Fibroblast of skin of right biceps (primary cell): ENCODE measurements at places on chromosomes 12 and 14.

DNA sequence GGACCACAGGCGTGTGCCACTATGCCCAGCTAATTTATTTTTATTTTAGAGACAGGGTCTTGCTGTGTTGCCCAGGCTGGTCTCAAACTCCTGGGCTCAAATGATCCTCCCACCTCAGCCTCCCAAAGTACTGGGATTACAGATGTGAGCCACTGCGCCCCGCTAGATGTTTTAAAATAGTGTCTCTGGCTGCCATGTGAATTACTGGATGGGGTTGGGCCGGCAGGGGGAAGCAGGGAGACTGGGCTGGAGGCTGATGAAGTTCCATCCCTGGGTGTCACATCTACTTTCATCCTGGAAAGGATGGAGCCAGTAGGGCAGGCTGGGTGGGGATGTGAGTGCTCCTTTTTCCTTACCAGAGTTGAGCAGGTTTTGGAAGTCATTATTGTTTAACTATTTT, 46.1 kb downstream of the DNAH10 start:
- DNase-seq = peak; percentile 35

DNA sequence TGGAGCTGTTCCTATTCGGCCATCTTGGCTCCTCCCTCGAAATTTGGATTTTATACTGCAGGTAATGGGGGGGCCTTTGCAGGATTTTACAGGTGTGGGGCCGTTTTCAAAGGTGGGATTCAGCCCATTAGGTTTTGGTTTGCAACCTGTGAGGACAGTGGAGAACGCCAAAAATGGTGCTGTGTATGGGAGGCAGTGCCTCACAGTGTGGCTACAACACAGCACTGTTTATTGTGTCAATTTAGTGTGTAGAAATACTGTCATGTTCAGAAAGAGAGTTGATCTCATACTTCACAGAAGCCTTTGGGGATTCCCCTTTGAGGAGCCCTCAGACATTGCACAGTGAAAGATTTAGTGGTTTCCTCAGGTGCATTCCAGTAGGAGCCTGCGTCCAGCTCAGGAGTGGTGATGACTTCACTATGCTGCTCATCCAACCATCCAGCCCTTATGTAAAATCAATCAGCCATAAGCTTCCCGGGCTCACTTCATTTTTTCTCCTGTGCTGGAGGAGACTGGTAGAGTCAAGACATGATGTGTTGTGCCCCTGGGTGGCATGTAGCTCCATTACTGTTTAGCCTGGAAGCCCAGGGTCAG, 92.7 kb upstream of the PRMT8 start:
- DNase-seq = no peak

DNA sequence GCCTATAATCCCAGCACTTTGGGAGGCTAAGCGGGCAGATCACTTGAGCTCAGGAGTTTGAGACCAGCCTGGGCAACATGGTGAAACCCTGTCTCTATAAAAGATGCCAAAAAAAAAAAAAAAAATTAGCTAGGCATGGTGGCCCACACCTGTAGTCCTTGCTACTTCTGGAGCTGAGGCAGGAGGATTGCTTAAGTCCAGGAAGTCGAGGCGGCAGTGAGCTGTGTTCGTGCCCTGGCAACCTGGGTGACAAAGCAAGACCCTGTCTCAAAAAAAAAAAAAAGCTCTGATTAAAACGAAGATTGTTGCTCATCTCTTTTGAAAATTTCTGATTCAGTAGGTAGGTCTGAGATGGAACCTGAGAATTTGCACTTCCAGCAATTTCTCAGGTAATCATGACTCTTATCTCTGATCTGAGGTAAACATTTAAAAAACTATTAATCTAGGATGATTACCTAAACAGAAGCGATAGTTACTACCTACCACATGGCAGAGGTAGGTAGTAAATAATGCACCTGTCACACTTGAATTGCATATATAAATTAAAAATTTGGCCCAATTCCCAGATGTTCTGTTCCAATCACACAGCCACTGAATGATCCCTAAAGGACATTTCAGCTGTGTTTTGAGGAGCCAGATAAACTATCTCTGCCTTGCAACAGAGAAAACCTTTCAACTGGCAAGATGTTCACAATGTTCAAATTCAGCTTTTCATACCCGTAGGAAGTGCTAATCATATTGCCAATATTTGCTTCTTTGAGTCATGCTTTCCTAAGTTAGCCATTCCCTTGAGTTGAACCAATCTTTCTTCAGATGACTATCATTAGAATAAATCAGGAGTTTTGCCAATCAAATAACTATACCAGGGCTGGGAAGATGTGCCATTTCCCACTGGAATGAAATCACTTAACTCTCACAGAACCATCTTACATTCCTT, 4.2 kb upstream of the TEP1 start:
- no peak for DNase-seq

DNA sequence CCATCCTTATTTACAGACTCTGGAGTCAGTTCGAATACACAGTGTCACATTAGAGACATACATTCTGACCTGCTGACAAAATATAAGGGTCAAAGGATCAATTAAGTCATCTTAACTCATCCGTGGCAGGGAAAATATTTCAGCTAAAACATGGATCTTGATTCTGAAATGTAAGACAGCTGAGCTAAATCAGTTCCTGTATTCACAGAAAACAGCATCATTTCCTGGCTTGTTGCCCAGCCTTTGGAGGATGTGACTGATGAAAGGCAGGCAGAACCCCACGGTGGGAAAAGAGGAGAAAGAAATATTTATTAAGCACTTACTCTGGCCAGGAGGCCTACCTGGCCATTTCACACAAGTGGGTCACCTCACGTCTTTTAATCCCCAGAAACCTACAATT, 101.9 kb downstream of the GAS2L3 start:
- DNase-seq = peak; percentile 49

GRCh38 chr12:5588176-5588575, 156.3 kb downstream of the NTF3 start:
- peak; percentile 86 for DNase-seq

GRCh38 chr14:65115615-65116014, 13.3 kb upstream of the MAX start:
- no peak for DNase-seq

DNA sequence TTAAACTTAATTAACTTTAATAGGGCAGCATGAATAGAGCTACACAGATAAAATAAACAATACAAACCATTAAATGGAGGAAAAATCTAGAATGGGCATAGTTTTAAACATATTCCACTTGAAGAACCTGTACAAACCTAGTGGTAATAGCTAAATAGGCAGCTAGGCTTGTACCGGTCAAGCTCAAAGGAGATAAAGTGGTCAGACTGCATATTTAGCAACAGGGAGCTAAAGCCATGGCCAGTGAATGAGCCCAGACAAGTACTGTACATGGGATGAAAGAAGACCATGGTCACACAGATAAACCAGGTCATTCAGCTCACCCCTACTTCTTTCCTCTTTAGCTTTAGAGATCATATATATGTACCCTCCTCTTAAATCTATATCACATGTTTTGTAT, 186.6 kb upstream of the KRR1 start:
- DNase-seq = no peak

DNA sequence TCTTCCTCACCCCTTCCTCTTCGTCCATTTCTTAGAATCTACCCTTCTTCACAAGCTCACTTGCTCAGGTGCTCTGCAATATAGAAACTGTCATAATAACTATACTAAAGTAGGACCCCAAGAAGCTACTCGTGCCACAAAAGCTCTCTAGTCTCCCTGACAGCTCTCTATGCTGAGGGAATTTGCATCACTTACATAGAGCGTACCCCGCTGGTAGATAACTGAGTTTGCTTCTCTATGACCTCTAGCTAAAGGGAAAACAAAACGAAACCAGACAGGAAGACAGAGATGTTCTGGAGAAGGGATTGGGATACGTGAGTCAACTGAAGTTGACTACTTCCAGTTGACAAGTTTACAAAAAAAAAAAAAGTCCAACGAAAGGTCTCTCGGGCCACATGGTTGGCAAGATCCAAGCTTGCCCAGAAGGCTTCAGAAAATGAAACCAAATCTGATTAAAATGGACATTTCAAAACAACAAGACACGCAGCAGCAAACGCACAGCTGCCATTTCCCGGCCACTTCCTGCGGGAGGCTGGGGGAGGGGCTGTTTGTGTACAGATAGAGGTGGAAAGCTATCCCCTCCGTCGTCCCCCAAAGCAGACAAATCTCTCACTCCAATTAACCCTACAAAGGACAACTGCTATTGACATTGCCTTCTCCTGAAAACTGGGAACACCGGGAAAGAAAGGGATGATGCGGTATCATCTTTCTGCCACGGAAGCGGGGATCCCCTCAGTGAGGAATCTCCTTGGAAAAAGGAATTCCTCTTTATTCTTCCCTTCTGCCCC, 1.3 kb downstream of the BAZ2A start:
- DNase-seq = peak; percentile 41

DNA sequence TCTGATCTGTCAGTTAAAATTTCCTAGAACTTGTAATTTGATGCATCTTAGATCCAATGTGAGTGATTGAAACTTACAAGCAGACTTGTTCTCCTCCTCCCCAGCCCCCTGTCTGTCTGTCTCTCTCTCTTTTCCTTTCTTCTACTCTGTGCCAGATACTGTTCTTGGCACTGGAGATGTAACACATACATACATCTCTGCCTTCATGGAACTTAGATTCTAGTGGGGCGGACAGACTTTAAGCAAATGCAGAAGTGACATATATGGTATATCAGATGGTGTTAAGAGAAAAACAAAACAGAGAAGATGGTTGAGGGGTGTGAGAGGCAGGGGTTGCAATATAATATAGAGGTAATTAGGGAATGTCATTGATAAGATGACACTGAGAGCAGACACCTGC, 6.6 kb downstream of the CHST11 start:
- DNase-seq = no peak

GRCh38 chr12:60205500-60205899, 609.7 kb downstream of the SLC16A7 start:
- DNase-seq = peak; percentile 72

DNA sequence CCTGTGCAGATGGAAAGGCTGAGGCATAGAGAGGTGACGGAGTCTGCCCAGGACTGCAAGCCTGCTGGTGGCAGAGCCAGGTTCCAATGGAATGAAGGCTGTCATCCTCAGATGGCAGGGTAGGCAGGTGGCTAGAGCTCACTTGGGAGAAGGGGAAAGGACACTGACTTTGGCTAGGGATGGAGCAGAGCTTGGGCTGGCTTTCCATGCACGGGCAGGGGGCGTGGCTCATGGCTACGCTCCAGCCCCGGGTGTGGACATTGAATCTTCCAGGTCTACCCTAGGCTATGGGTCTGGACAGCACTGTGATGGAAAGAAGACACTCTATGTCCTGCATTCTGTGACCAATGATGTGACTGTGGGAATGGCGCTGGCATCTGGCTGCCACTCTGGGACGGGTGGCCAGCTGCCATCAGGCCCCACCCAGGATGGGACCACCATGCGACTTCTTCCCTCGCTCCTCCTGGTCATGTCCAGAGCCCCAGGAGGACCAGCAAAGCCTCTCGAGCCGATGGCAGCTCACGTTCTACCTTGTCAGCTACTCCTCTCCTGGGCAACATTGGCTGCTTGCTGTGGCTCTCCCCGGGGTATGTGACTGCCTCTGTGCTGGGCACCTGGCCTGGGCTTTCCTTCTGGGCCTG, 398.7 kb downstream of the TMEM121 start:
- DNase-seq = no peak

GRCh38 chr12:18981732-18982131, 147.8 kb upstream of the PLEKHA5 start:
- DNase-seq = no peak

DNA sequence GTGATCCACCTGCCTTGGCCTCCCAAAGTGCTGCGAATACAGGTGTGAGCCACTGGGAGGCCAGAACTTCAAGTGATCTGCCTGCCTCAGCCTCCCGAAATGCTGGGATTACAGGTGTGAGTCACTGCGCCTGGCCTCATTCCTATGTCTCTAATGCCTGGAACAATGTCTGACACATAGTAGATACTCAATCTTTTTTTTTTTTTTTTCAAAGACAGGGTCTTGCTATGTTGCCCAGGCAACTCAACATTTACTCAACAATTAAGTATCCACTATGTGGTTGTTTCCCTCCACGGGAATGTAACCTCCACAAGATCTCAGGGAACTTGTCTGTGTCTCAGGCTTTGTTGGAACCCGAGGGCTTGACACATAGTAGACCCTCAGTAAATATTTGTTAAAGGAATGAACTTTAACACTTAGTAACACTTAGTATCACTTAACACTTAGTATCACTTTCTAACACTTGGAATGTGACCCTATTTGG, 3.0 kb upstream of the TMEM120B start:
- DNase-seq = peak; percentile 85

GRCh38 chr14:94225460-94226378, 51.6 kb downstream of the PPP4R4 start:
- peak; percentile 19 for DNase-seq

GRCh38 chr14:75939200-75939599, 42.6 kb downstream of the TGFB3 start:
- DNase-seq = no peak

DNA sequence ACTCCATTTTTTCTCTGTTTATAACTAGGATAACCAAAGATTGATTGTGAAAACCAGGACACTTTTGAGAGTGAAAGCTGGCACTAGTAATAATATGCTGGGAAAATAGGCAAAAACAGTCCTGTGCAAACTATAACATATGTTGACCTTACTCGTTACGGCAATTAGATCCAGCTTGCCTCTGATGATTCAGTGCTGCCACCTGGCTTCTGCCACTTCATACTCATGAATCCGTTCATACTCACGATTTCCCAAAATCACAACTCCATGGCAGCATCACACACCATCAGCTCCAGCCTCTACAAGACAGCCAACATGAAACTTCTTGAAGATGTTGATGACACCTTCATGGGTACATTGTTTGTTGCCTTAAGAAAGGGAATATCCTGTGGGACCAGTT, 49.1 kb upstream of the CAND1 start:
- no peak for DNase-seq

DNA sequence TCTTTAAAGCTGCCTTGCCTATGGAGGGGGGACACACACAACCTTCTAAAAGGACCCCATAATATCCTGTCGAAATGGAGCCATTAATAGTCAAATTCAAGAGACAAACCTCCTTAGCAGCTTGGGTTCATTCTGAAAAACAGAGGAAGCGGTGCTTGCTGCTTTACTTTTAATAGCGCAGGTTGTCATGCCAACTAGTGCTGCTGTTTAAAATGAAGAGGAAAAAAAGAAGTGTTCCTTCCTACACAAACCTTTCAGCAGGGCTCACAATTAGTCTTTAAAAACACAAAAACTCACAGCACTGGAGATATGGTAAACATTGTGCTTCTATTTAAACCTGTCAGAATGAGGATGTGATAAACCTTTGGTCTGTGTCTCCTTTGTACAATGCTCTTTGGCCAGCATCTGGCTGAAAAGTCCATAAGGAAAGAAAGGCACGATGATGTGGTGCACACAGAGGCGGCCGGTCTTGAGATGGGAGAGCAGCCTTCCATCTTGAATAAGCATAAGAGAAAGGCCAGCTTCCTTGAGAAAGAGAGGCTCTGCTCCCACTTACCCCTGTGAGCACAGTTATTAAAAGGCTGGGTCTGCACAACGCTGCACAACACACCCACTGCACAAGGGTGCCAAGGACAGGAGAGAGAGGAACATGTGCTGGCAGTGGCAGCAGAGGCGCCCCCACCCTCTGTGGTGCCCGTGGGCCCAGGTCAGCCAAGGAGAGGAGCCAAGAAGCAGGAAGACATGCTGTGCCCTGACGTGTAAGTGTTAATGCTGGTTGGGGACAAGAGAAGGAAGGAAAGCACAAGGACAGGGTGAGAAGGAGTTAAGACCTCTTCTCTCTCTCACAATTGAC, 144.6 kb downstream of the TTC7B start:
- no peak for DNase-seq
